AG08395 (cell line): ENCODE measurements at places on chromosomes 16 and 17.
A peak's percentile ranks its signal among the peaks of the same experiment; 100 is the strongest.

- no peak for DNase-seq
Observed at GRCh38 chr17:58238147-58238634, at the start of gene LPO. Gene LPO (plus strand): TSS chr17:58238584. CDS start chr17:58242980, 4,396 bp downstream.

GRCh38 chr16:58615280-58615679, 14.3 kb downstream of the CNOT1 start:
- DNase-seq, result peak; percentile 7

DNA sequence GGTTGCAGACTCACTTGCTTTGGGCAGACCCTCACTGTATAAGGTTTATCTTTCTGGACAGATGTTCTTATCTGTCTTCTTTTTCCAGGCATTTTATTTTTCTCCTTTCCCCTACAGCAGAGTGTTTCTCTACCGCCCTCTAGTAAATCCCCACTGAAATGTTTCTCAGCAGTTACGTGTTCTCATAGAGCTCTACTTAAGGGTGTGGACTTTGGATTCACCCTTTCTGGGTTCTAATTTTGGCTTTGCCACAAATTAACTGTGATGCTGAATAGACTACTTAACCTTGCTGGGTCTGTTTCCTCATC, 2.0 kb downstream of the ADAT1 start:
- DNase-seq, result peak; percentile 49

GRCh38 chr17:60941028-60941427, 263.4 kb downstream of the BCAS3 start:
- peak; percentile 60 for DNase-seq

DNA sequence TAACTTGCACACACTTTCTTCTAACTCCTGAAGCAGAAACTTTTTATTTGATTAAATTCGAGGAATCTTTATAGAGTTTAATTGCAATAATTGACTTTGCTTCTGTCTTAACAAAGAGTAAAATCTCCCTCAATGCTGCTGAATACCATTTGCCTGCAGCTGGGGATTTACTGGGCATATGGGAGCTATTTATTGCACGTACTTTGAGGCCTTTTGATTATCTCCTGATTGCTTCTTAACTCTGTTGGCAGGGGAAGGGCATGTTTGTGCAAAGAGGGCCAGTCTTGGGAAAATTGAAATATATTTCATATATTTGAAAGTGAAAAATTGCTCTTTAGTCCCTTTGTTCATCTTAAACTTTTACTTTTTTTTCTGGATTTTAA, 156.8 kb upstream of the CHMP6 start:
- DNase-seq, result no peak

GRCh38 chr17:73510981-73511718, 133.1 kb downstream of the SDK2 start:
- DNase-seq, result no peak

DNA sequence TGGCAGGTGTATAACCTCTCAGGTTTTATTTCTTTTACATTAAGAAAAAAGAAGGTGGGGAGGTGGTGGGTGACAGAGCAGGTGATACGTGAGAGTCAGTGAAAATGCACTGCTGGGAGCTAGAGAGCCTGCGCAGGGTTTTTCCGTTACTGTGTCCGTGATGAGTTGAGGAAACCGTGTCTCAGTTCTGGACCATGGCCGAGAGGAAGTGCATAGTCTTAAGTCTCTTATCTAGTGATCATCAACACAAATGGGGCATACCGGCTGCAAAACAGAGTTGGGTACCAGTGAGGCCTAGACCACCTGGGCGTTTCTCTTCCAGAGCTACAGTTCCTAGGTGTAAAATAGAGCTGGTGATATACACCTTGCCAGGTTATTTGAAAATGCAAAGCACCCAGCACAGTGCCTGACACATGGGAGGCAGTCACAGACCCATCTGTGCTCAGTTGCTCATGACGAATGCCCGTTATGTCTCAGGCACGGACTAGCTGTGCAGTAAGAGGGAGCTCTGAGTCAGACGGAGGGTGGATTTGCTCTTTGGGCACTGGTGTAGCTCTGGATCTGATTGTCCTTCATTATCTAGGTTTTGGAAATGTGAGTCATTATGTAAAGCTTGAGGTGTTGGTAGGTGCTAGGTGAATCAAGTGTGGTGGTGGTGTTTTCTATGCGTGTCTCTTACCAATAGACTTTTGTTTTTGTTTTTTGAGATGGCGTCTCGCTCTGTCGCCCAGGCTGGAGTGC, 60.9 kb downstream of the RPTOR start:
- peak; percentile 22 for DNase-seq

GRCh38 chr16:77499373-77500285, 64.8 kb upstream of the ADAMTS18 start:
- peak; percentile 76 for DNase-seq

DNA sequence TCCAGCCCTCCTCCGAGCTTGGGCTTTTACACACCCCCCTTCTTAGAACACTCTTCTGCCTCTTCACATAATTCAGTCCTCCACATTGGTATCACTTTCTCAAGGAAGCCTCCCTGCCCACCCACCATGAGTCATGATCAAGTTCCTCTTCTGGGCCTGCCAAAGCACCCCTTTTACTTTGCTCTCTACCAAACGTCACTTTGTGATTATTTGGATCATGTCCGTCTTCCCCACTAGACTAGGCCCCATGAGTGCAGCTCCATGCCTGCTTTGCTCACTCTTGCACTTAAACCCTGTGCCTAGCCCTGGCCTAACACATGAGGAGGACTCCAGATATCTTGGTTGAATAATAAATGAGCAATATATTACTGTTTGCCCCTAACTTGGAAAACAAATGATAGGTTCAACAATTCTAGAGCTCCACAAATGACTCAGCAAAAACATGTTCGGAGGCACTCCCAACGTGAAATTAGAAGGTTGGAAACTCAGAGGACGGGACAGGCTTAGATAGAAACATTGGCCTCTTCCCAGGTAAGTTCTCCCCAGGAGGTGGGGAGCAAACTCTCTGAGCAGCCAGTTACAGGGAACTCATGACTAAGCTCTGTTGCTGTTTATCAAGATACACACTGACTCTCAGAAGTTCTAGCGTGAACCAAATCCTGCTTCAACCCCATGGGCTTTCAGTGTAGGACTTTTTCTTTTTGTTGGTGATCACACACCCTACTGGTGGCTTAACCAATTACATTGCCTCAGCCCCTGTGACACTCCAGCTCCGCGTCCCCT, 28.3 kb downstream of the G6PC1 start:
- DNase-seq, result peak; percentile 88

DNA sequence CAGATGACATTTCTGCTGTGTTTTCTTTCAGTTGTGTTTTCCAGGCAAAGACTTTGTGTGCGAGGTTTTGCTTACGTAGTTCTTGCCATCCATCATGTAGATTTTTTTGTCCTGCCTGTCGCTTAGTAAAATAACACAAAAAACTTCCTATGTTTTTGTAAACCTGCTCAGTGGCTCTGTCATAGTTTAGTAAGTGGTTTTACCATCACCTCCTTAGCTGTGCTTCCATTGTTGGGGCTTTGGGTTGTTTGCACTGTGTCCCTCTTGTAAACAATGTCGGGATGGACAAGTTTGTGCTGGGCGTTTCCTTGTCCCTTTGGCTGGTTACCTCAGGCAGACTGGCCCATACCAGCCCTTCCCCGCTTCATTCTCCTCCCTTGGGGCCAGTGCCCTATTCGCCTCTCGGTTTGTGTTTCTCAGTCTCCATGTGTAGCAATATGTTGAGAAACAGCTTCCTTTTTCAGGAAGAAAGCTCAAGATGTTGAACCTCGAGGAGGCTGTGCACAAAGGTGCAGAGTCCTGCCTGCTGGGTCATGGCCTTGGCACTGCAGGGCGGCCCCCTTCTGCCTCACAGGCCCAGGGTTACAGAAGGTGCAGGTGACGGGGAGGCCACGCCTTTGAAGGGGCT, 74.6 kb downstream of the KSR1 start:
- no peak for DNase-seq

DNA sequence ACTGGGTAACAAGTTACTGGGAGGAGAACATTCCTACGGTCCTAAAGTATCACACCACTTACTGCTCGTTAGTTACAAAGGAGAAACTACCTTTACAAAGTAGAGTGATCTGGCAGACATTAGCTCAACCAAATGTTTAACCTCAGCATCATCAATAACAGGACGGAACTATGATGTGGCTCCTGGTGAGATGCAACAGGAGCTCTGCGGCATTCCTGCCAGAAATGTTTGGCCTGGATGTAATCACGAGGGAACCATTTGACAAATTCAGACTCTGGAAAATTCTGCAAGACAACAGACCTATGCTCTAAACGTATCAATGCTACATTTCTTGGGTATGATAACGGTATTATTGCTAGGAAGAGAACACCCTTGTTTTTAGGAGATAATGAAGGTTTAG, 80.4 kb downstream of the MRM3 start:
- no peak for DNase-seq

- DNase-seq, result no peak
Observed at GRCh38 chr16:16857603-16858283, 478.8 kb downstream of the NPIPA7 start.

- DNase-seq, result no peak
Observed at GRCh38 chr16:50043358-50043757, 18.3 kb downstream of the CNEP1R1 start.

GRCh38 chr17:48328457-48328856, 101.6 kb downstream of the SKAP1 start:
- no peak for DNase-seq

DNA sequence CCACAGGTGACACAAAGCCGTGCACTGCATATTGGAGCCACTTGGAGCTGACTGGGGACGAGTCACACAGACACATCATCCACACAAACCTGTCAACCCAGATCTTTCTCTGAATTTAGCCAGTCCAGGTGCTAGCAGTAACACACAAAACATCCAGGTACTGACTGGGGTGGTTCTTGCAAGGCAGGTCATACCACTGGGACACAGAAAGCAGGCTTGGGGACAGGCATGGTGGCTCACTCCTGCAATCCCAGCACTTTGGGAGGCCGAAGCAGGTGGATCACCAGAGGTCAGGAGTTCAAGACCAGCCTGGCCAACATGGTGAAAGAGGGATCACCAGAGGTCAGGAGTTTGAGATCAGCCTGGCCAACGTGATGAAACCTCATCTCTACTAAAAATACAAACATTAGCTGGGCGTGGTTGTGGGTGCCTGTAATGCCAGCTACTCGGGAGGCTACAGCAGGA, 14.9 kb downstream of the ENPP7 start:
- no peak for DNase-seq

GRCh38 chr17:41496803-41497484, 7.2 kb upstream of the KRT36 start:
- peak; percentile 92 for DNase-seq

GRCh38 chr17:31841850-31842194, 17.2 kb downstream of the COPRS start:
- no peak for DNase-seq

- no peak for DNase-seq
Observed at GRCh38 chr17:80104956-80105375, 3.6 kb downstream of the GAA start.

DNA sequence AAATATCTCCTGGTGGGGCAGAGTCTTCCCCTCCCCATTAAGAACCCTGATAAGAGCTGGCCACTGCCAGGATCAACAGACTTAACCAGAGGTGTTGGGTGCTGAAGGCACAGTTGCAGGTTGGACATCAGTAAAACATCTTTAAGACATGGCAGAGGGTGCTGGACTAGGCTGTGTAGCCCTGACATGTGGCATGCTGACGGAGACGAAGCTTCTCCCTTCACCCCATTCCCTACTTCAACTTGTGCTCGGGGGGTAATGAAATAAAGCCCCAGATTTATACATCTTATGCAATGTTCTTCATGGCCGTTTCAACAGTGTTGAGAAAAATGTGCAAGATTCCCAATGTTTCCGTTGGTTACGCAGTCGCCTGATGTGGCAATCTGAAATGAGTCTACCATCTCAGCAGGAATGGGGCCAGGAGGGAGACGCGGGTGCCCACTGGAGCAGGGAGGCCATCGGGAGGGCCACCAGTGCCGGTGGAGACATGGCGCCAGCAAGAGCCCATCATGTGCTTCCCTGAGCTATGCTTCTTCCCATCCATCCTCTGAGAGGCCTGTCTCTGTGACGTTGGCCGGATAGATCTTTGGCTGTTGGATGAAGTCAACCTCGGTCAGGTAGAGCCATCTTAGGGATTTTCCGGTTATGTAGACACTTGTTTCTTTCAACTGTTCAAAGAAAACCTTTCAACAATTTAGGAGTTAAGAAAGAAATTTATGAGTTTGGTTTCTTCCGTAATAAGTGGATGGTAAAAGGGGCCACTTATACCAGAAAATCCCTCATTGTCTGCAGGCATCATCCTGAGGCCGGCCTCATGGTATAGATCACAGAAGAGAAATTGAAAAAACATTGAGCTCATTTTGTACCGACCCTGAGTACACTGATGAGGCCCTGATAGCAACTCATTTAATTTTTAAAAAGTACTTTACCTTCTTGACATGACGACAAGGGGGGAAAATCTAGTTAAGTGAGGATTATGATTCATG, 6.4 kb downstream of the IRF8 start:
- DNase-seq, result no peak

GRCh38 chr16:14071576-14072271, 605 bp downstream of the MRTFB start:
- peak; percentile 48 for DNase-seq

- no peak for DNase-seq
Observed at GRCh38 chr16:77669057-77669456, 53.3 kb upstream of the NUDT7 start.

DNA sequence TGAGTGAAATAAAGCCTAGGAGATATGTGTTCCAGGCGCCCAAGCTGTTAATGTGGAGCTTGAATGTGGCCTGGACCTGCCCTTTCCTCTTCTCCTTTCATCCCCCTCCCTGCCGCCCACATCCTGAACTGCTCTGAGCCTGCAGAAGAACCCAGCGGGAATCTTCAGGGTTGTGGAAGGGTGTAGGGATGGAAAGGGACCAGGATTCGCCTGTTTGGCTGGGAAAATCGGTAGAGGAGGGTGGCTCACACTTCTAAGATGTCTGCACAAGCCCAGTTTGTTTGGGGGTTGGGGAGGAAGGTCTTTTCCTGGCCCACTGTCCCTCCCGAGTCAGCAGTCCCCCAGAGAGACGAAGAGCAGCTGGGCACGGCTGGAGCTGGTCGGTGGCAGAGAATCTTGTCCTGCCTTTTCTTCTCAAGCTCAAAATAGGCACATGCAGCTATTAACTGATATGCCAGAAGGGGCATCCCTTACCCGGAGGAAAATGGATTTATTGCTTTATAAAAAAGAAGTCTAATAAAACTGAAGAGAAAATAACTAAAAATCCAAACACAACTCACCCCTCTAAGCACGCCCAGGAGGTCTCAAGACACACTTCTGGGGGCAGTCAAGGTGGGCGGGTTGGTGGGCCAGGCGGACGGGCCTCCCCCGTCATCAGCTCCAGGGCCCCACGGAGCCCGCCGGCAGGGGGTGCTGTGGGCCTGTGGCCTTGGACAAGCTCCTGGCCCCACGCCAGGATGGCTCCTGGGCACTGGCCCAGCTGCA, 11.5 kb upstream of the PITPNA start:
- peak; percentile 86 for DNase-seq

- no peak for DNase-seq
Observed at GRCh38 chr17:5226940-5227878, 7.5 kb downstream of the SCIMP start.
